ENCODE measurements at places on chromosomes 3 and 15. TPM values are rescaled to one million over a fixed set of nuclear protein-coding genes. Genes with fewer than 3 reads are reported as not detected.

DNA sequence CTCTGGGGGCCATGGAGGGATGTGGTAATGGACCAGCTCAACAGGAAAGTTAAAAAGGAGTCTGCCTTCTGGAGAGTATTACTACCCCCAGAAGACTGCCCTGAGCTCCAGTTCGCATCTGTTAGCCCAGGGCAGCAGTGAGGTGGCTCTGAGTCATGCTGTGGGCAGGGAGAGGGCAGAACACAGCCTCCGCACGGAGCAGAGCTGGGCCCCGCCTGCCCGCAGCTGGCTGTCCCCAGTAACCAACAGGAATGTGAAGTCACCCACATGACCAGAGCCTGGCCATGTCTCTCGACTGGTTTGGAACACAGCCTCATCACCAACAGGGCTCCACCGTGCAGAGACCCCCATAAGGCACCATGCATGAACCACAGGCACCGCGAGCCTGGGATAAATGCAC lies 62.1 kb downstream of the CYFIP1 start:
- peak; percentile 84 for DNase-seq

DNA sequence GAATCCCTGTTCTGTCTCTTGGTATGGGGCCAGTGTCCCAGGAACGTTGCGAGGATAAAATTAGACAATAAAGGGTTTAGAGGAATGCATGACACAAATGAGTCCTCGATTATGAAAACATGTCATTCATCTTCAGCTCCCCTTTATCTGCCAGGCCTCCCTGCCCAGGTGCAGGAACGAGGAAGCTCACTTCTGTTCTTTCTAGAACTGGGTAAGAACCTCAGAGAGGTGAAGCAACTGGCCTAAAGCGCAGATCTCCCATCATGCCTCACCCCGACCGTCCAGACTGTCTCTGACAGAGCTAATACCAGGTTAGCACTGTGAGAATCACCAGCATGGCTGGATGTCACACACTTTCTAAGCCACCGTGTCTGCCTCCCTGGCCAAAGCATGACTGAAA lies 1.5 kb upstream of the ITIH1 start:
- DNase-seq, result no peak

Gene RAB11A
- 198 TPM for total RNA-seq

- no peak for DNase-seq
Measured at GRCh38 chr15:99021694-99022093, 14.1 kb upstream of the PGPEP1L start.

Gene SNTN
- total RNA-seq, result not detected

Gene CMC1
- total RNA-seq, result 22.1 TPM

GRCh38 chr15:91471468-91471867 lies 371.4 kb downstream of the SV2B start:
- DNase-seq, result peak; percentile 79

Gene TRPC1
- total RNA-seq, result 12.4 TPM

Gene ZNF620
- 4.4 TPM for total RNA-seq

DNA sequence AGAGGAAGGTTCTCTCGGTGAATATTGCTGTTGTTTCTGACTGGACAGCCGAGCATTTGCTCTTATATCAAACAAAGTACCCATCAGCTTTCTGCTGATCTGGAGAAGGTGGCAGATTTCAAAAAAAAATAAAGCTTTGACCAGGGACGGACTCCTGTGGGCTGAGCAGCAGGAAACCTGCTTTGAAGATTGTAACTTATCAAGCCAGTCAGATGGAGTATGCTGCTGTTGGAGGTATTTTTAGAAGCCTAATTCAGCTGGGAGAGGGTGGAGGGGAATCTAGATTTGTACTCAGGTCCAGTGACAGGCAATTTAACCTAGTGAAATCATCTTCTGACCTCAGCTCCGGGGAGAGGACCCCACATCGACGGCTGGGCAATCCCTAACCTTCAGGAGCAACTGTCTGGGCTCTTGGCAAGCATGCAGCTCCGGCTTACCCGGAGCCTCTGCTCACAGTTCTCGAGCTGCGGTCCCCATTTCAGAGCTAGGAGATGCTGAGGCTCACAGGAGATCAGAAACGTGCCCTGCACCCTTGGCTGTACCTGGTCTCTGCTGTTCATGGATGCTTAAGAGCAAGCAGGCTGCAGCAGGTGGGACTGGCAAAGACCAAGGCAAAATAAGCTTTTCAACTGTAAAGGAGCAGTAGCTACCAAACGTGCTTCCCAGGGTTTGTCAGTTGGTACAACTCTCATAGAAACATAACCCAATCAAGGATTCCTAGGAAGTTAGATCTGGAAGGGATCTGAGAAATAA lies 89.3 kb upstream of the ST8SIA2 start:
- no peak for DNase-seq

- DNase-seq, result no peak
Measured at GRCh38 chr3:36058404-36059030, 321.8 kb upstream of the STAC start.

Gene SLC6A11
- total RNA-seq, result not detected

GRCh38 chr3:150106740-150107428 lies 136.2 kb upstream of the PFN2 start:
- DNase-seq, result peak; percentile 93

GRCh38 chr3:123008840-123009239 lies 18.7 kb downstream of the SEMA5B start:
- DNase-seq, result no peak

GRCh38 chr15:61558172-61559136 lies 329.4 kb upstream of the RORA start:
- no peak for DNase-seq

DNA sequence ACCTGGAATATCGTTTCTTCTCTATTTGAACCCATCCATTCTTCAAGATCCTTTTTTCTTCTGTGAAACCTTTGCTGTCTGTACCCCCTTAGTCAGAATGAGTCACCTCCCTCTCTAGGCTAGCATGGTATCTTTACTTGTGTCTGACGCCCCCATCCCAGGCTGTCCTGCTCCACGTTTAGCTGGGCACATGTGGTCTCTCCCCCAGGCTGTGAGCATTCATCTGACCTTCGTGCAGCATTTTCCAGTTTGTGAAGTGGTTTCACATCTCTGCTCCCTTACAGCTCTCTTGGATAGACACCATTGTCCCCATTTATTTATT lies 14.3 kb upstream of the TLE3 start:
- no peak for DNase-seq

Gene TM4SF4
- total RNA-seq, result not detected

GRCh38 chr15:64187396-64188191 lies 24.8 kb upstream of the PPIB start:
- no peak for DNase-seq

DNA sequence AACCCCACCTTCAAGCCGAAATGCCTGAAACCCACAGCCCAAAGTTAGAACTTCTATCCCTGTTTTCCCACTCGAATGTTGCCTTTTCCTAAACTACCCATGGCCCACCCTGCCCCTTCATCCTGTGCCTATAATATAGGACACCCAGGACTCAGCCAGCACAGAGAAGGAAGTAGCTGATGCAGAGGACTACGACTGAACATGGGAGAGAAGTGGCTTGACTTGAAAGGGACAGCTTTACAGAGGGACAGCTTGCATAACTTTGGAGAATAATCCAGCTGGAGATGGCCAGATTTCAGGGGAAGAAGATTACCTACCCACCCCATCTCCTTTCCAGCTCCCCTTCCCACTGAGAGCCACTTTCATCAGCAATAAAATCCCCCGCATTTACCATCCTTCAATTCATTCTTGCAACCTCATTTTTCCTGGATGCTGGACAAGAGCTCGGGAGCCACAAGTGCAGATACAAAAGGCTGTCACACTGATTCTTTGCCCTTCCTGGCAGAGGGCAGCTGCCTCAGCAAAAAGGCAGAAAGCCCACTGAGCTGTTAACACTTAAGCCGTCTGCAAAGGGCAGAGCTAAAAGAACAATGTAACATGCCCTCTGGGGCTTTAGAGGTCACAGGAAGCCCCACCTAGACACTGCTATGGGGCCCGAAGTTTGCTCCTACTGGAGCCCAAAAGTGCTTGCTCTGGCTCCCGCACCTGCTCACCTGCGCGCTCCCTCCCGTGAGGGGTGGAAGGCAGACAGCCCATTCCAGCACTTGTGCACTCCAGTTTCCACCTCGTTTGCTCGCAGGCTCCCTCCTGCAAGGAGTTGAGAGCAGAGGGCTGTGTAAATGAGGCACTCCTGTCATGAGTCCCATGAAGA lies 224.0 kb downstream of the TBC1D5 start:
- no peak for DNase-seq

GRCh38 chr15:50519740-50520425 lies 26.6 kb downstream of the USP50 start:
- DNase-seq, result no peak

- DNase-seq, result peak; percentile 74
Measured at GRCh38 chr3:160401291-160402095, 2.0 kb downstream of the SMC4 start.

Gene NLGN1
- 1.6 TPM for total RNA-seq

GRCh38 chr3:165279471-165279870 lies 83.3 kb upstream of the SLITRK3 start:
- DNase-seq, result no peak

GRCh38 chr3:7333125-7333524 lies 472.2 kb downstream of the GRM7 start:
- no peak for DNase-seq

Gene OR5H6
- not detected for total RNA-seq

DNA sequence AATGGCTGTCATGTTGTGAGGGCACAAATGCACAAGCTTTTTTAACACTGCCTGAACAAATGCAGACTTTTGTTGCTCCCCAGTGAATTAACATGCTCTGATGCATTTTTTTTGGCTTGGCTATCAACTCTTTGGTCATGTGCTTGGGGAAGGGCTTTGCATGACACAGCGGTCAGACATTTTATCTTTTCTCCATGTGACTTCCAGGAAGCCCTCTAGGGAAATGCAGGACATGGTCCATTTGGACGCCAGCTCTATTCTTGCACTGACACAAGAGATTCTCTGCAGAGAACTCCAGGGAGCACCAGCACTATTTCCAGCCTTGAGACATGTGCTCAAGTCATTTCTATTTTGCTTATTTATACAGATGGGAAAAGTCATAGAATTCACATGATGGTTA lies 46.2 kb downstream of the NEK11 start:
- no peak for DNase-seq

DNA sequence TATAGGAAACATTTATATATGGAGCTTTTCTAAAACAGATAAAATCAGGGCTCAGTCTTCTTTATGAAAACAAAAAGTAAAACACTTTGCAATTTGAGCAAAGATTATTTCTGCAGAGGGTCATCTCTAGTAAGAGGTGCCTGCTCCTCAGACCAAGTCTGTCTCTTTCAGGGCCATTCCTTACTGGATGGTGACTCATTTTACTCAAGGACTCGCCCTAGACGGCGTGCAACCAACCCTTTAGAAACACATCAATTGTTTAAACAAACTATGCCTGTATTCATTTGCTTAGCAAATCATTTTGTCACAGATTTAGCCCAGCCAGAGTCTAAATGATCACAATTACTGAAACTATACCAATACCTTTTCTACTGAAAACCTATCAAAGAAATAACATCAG lies 242.8 kb upstream of the ICE2 start:
- DNase-seq, result peak; percentile 39

GRCh38 chr15:57559875-57560274 lies 31.8 kb upstream of the MYZAP start:
- peak; percentile 68 for DNase-seq

Gene CCR3
- not detected for total RNA-seq

DNA sequence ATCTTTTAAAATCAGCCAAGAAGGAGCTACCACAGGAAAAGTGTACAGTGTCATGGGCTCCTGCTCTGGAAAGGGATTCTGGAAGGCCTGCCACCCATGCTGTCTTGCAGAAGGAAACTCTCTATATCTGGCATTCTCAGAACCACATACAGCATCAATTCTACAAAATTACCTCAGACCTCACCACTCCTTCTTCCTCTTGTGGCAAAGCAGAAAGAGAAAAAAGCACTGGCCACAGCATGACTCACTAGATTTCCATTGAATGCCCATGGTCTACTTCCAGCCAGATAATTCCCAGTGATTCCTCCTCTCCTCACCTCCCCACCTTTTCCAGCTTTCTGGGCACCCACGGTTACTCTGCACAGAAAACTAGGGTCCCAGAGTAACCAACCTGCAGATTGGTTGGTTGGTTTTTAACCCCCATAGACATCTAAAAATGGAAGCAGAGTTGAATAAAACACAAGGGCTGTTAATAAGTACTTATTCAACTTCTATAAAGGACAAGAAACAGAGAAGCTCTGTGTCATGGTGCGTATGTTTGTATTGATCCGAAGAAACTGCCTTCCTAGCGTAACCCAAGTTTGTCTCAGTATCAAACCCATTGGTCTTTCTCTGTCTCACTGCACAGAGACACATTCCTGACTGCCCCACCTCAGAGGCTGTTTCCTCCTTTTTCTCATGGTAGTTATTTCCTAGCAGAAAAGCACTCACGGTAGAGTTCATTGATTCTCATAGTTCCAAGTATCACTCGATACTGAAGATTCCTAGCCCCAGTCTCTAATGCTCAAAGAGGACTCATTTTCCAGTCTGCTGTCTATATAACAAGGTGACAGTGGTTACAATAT lies 67.7 kb downstream of the LDHAL6B start:
- DNase-seq, result peak; percentile 92

GRCh38 chr15:69511015-69511414 lies 58.4 kb downstream of the RPLP1 start:
- DNase-seq, result no peak

DNA sequence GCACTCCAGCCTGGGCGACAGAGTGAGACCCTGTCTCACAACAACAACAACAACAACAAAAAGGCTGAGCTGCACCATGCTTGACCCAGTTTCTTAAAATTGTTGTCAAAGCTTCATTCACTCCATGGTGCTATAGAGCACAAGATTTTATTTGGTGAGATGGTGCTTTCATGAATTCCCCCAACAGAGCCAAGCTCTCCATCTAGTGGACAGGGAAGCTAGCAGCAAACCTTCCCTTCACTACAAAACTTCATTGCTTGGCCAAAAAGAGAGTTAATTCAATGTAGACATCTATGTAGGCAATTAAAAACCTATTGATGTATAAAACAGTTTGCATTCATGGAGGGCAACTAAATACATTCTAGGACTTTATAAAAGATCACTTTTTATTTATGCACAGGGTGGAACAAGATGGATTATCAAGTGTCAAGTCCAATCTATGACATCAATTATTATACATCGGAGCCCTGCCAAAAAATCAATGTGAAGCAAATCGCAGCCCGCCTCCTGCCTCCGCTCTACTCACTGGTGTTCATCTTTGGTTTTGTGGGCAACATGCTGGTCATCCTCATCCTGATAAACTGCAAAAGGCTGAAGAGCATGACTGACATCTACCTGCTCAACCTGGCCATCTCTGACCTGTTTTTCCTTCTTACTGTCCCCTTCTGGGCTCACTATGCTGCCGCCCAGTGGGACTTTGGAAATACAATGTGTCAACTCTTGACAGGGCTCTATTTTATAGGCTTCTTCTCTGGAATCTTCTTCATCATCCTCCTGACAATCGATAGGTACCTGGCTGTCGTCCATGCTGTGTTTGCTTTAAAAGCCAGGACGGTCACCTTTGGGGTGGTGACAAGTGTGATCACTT lies 2.0 kb downstream of the CCR5 start:
- peak; percentile 32 for DNase-seq

Gene CLK3
- total RNA-seq, result 110 TPM
